ENCODE measurements at places on chromosomes 6 and 20. TPM values are rescaled to one million over a fixed set of nuclear protein-coding genes. Genes with fewer than 3 reads are reported as not detected.

The ZNF76 gene
- polyA plus RNA-seq, result 43.4 TPM

The MAD2L1BP gene
- polyA plus RNA-seq, result 24.6 TPM

The ZNF165 gene
- 4.3 TPM for polyA plus RNA-seq

The BEND6 gene
- polyA plus RNA-seq, result 7.4 TPM

The F13A1 gene
- 16.3 TPM for polyA plus RNA-seq

The PRSS16 gene
- polyA plus RNA-seq, result 1.5 TPM

The CDSN gene
- polyA plus RNA-seq, result not detected

The RHAG gene
- polyA plus RNA-seq, result 1.3 TPM

The RAB44 gene
- not detected for polyA plus RNA-seq

The PNPLA1 gene
- polyA plus RNA-seq, result 2.2 TPM

The LPIN3 gene
- polyA plus RNA-seq, result 9.9 TPM

DNA sequence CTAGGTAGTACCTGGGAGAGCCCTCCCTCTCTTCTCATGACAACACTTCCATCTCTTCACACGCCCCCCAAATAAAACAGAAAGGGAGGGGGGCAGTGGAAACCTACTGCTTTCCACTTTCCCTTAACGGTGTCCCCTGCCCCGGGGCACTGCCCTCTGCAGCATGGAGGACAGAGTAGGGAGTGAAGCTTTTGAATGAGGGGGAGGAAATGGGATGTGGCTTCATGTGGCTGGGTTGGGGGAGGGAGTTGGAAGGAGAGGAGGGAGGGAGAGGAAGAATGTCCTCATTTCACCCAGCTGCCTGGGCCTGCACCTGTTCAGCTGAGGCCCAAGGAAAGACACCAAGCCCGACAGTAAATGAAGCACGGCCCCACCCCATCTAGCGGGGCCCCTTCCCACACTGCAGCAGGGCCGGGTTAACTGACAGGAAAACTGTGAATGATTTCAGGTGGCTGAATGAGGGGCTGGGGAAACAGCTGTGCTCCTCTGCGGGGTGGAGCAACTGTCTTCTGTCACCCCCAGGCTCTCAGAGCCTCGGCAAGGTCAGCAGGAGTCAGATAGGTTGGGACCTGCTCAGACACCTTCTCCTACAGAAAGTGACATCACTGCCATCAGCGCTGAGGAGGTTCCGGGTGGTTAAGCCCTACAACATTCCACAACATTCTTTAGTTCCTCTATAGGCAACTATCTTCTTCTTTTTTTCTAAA is 40.0 kb upstream of the TAF8 start:
- DNase-seq, result peak; percentile 33

DNA sequence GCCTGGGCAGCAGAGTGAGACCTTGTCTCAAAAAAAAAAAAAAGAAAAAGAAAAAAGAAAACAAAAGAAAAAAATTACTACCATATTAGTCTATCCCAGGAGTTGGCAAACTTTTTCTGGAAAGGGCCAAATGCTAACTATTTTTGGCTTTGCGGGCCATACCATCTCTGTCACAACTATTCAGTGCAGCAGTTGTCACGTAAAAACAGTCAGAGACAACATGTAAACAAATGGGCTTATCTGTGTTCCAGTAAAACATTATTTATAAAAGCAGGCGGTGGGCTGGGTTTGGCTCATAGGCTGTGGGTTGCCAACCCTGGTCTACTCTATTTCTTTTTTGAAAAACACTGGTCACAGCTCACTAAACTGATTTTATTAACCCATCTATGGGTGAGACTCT is 53.4 kb downstream of the EYA2 start:
- no peak for DNase-seq

- no peak for DNase-seq
Measured at GRCh38 chr6:99822741-99823512, 171.1 kb downstream of the MCHR2 start.

DNA sequence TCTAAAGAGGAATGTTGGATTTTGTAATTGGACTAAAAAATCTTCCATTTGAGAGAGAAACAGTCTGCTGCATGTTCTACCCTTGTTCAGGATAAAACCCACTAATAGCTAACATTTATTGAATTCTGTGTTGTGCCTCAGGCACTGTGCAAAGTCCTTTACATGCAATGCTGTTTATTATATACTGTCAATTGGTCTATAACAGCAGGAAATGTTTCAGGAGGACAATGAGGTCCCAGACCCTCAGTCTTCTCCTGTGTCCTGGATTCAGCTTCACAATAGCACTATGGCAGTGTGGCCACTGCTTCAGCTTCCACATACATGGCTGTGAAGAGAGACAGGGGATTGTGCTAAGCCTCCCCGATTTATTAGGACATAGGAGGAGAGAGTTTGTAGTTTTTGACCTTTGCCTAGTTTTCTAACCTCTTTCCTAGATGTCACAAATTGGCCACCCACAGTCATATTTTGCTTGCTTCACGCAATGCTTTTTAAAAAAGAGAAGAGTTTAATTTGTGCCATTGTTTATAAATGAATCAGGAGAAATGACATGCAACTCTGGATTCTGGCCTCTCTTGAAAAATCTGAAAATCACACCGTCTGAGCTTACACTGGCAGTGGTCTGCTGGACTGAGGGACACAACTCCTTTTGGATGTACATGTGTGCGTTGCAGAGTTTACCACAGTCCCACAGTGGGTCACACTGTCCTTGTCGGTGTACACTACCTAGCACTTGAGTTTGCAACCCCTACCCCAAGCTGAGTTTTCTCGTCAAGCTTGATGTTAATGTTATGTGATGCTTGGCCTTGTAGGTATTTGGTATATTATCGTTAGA is 11.3 kb downstream of the PTPN1 start:
- no peak for DNase-seq

- no peak for DNase-seq
Measured at GRCh38 chr6:39169448-39170344, 54.7 kb upstream of the SAYSD1 start.

- no peak for DNase-seq
Measured at GRCh38 chr6:140855520-140855919, 1277.2 kb upstream of the GJE1 start.

- no peak for DNase-seq
Measured at GRCh38 chr6:5295623-5296022, 34.3 kb downstream of the FARS2 start.

DNA sequence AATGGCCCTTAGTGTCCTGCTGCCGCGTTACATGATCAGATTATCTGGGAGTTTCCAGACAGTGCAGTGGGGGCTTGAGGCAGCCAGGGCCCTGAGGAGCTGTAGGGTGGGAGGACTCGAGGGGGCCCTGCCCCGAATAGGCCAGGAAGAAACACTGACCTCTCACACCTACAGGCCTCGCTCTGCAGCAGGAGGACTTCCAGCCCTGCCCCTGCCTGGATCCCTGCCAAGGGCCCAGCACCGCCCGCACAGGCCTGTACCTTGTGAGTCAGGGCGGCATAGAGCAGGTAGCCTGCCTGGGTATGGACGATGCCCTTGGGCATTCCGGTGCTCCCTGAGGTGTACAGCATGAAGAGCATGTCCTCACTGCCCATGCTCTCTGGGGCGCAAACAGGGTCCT is 30.1 kb upstream of the APMAP start:
- DNase-seq, result no peak

- no peak for DNase-seq
Measured at GRCh38 chr20:54472607-54473006, 2.8 kb upstream of the DOK5 start.

DNA sequence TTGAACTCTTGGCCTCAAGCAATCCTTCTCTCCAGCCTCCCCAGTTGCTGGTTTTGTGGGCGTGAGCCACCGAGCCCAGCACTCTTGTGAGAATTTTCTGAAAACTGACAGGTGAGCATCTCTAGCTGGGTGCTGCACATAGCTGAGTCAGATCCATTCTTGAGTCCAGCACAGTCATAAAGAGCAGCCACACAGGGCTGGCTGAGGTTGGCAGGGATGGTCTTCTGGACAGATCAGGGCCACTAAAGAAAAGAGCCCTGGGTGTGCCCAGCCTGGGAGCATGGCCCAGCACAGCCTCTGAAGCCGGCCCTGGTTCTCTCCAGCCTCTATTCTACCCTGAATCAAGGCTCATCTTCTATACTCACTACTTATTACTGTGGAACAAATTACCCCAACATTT is 11.5 kb downstream of the DLGAP4 start:
- DNase-seq, result no peak

DNA sequence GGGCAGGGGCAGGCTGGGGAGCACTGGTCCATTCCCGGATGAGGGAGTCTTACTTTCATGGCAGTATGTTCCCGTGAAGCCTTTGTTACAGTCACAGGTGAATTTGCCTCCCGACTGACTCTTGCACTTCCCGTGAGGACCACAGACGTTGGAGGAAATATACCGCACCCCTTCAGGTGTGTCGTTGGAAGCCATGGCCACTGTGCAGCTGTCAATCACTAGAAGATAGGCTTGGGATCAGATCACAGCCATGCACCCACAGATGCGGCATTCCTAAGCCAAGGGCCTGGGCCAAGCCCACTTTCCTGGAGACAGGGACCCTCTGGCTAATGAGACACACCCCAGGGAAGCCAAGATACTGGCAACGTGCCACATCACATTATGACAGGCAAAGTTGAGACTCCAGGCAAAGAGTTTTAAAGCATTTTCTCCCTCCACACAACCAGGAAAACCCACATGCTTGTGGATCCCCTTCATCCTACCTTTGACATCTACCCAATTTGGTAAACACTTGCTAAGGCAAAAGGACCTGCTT is 26.8 kb downstream of the JAG1 start:
- DNase-seq, result no peak

GRCh38 chr20:48880981-48881657 is 40.4 kb upstream of the ARFGEF2 start:
- DNase-seq, result no peak

- DNase-seq, result no peak
Measured at GRCh38 chr20:24007758-24008157, 19.2 kb upstream of the GGTLC1 start.

- no peak for DNase-seq
Measured at GRCh38 chr6:138656364-138657064, 117.1 kb upstream of the CCDC28A start.

GRCh38 chr6:21327326-21328112 is 266.0 kb upstream of the SOX4 start:
- DNase-seq, result no peak

- no peak for DNase-seq
Measured at GRCh38 chr6:14910692-14911547, 334.9 kb upstream of the JARID2 start.

DNA sequence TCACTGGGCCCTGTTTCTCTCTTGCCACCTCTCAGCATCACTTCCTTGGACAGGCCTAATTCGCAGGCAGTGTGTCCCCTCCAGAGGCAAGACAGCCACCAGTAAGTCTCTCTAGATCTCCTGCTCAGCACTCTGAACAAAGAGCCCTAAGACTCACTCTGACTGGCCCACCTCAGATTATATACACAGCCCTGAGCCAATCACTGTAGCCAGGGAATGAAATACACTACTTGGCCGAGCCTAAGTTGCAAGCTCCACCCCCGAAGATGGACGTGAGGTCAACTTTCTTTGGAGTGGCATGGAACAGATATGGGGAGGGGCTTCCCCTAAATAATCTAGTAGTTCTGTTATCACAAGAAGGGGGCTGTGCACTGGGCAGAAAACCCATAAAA is 4.1 kb downstream of the BPI start:
- DNase-seq, result no peak

DNA sequence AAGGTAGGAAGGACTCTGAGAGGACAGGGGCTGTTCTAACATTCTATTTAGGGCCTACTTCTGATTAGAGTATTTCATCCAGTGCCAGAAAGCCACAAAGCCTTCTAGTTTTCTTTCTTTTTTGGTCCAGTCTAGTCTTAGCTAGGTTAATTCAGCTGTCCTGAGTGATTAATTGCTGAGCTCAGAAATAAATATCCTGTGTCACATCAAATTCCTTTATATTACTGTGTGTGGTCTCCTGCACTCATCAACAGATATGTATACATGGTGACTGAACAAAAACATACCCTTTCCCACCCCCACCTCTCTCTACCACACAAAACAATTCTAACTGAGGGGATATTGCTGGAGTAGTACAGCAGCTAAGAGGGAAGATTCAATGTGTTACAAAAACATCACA is 601.5 kb upstream of the NRSN1 start:
- peak; percentile 22 for DNase-seq

GRCh38 chr6:152309648-152310047 is 327.5 kb downstream of the SYNE1 start:
- no peak for DNase-seq

- no peak for DNase-seq
Measured at GRCh38 chr6:169286961-169287360, 33.3 kb upstream of the THBS2 start.

GRCh38 chr6:167163476-167164011 is 5.8 kb upstream of the GPR31 start:
- no peak for DNase-seq

GRCh38 chr20:63048516-63049190 is 41.9 kb upstream of the BHLHE23 start:
- DNase-seq, result no peak

- DNase-seq, result no peak
Measured at GRCh38 chr6:107171513-107171912, 56.2 kb upstream of the BEND3 start.

DNA sequence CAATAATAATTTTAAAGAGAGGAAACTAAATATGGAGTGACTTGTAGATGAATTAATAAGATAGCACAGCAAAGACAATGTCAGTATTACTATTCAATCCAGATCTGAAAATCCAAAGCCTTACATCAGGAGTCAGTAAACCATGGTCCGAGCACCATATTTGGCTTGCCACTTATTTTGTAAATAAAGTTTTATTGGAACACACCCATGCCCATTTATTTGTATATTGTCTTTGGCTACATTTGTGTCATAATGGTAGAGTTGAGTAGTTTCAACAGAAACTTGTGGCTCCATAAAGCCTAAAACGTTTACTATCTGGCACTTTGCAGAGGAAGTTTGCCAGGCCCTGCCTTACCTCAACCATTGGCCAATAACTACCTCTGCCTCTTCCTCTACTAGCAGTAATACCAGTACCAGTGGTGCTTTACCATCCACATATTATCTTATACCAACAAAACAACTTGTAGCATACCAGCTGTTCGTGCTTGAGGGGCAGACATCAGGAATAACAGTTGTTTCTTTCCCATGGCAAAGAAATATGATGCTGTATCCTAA is 51.8 kb upstream of the SYNJ2 start:
- DNase-seq, result no peak

GRCh38 chr6:126880964-126881363 is 237.5 kb upstream of the RSPO3 start:
- DNase-seq, result no peak

DNA sequence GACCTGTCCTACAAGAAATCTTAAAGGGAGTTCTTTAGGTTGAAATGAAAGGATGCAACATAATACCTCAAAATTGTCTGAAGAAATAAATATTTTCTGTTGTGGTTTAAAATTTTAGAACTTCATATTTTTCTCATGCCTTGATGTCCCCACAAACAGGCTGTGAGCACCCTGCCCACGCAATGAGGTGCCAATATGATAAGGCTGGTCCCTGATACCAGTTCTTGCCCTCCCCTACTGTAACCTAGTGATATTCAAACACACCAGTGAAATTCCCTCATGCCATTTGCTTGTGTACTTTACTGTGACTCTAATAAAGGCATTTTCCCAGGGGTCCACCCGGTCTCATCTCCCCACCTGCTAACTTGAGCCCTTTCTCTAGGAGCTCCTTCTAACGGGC is 67.3 kb upstream of the SIRPG start:
- no peak for DNase-seq
